Femur (tissue), 1 donor: ENCODE measurements at places on chromosomes 6 and 20.

DNA sequence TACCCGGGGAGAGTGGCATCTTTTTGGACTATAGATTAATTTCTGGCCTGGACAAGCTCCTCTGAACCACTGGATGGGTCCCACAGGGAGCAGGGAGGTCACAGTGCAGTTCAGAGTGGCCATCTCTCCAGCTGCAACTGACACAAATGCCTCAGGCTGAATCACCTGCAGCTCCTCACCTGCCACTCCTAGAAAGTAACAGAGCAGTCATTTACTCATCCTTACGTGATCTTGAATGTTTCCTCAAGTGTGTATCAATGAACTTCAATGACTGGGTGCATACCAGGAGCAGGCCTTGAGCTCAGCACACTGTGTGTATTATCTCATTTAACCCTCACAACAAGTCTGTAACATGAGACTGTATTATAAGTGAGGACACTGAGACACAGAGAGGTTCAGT is 40.0 kb upstream of the SIRPG start:
- no peak for DNase-seq

DNA sequence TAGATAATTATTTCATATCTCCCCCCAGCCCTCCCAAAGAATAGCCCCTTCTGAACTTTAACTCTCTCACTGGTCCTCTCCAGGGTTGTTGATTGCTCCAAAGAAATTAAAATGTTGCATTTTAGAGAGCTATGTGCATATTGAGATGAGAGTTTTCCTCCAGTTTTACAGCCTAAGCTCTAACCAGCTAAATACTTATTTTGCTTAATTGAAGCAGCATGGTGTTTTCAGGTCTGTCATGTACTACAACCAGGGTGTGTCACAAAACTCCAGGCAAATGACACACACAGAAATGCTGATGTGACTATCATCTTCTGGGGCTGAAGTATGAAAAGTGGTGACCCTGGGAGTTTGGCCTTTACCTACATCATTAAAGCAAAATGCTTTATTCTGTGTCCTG is 196.8 kb upstream of the STXBP5 start:
- DNase-seq: no peak

DNA sequence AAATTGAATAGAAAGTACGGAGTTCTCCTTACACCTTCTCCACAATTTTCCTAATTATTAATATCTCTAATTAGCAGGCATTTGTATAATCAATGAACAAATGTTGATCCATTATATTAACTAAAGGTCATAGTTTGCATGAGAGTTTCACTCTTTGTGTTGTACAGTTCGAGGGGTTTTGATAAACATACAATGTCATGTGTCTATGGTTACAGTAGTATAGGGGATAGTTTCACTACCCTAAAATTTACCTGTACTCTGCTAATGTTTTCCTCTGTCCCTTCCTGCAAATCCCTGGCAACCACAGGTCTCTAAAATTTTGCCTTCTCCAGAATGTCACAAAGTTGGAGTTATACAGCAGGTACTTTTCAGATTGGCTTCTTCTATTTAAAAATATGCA is 1199.8 kb upstream of the GJE1 start:
- DNase-seq: no peak

DNA sequence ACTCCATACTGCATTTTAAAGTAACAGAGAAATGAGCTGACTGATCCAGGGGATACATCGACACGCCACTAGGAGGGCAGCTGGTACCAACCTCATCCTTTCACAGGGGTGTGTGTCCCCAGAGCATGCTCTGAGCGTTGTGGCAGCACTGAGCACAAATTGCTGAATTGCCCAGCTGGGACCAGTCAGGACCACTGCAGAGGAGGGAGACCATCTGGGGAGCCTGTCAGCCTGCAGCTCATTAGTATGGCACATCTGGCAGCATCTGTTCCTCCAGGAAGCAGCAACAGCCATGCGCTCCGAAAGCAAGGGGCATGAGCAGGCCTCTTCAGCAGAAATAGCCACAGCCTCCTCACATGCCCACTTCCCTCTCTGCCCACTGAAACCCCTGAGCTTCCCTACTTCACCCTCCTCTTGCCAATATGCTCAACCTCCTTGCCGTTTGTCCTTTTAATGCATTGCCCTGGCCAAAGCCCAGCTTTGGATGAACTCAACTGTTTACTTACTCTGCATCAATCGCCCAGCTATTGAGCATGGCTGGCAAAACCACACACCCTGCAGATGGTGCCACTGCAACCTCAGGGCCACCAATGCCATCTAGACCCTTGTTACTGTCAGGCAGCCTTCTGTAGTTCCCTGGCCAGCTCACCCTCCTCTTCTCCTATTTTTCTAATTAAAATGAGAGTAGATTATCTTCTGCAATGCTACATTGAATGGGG is 77.6 kb upstream of the NEDD9 start:
- DNase-seq: no peak

DNA sequence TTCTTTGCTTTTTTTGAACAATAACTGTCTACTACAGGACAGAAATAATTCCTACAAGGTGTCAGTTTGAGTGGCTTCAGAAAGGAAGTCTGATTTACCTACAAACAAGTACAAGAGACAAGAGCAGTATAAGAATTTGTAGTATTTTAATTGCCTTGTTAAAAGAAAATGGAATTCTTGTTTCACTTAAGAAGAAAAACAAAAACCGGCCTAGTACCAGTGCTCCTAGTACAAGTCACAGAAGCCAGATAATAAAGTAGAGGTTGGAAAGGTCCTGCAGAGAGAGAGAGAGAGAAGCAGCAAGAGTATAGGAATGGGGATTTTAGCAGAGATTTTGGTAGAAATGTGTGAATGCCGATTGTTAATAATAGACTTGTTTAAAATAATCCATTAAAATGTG is 6.4 kb downstream of the TAB2 start:
- DNase-seq: no peak

DNA sequence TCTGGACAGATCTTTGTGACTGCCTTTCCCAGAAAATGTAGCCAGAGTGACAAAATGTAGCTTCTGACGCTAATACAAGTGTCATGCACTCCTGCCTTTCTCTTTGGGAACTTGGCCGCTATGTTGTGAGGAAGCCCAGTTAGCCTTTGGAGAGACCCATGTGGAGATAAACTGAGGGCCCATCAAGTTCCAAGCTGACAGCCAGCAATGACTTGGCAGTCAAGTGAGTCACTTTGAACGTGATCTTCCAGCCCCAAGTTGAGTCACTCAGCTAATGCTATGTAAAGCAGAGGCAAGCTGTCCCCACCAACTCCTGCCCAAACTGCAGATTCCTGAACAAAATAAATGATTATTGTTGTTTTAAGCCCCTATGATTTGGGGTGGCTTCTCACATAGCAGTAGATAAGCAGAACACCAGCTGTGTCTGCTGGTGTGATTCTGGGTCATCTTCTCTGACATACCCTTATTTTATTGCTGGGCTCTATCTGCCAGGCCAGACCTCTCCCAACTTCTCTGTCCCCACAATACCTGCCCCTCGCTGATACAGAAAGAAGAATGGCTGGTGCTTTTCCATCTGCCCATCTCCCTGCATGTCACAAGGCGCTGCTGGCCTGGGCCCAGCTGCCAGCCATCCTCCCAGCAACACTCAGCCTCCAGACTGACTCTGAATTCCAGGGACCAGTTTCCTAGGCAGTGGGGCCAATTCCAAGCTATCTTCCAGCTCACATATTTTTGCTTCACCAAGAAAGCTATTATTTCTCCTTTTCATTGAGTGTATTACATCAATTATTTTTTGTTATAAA is 274.8 kb downstream of the LRFN2 start:
- DNase-seq: no peak

DNA sequence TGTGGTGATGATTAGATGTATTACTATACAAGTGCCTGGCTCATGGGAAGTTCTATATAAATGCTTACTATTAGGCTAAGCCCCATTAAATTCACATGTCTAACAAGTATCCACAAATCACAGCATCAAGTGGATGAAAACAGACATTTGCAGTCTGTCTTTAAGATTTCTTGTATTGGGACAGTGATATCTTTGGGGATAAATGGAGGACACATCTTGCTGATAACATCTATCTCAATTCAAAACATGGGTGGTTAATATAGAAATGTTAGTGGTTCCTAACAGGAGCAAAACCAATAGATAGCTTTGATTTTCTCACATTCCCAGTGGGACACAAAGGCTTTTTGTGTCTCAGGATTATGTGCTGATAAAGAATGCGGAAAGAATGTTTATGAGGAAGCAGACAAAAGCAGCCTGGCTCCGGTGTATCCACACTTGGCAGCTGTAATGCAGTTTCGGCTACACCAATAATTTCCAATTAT is 29.3 kb downstream of the PTPRK start:
- DNase-seq: no peak

DNA sequence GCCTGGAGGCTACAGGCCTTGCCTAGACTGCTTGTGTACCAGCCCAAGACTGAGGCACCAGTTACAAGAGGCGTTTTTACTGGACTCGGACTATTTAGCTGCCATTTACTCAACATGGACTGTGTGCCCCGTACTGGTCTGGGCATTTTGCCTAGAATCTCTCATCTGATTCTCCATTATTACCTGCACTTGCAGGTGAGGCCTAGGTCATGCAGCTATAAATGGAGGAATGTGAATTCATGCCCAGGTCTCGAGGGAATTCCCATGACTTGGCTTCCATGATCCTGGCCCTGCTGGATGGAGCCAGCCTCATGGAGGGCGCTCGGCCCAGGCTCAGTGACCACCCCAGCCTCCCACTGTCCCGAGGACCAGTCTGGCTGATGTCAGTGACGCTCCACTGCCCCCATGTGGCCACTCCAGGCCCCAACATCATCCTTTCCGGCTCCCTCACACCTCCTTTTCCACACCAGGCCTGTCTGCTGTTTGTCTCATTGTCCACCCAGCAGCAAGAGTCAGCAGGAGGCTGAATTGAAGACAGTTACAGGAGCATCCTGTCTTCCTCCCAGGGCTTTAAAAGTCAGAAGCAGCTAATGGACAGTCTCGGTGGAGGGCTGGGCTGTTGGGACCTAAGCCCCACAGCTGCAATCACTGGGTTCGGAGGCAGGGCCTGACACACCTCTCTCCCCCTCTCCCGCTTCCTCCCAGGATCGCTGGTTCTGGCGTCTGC is 8.7 kb downstream of the MMP24OS start:
- peak; percentile 57 for DNase-seq

- DNase-seq: peak; percentile 38
Measured at GRCh38 chr20:16434062-16434664, 139.1 kb downstream of the KIF16B start.

GRCh38 chr20:33568378-33568777 is 78.5 kb downstream of the CBFA2T2 start:
- DNase-seq: peak; percentile 52
